ENCODE measurements at places on chromosomes 3 and 15. TPM values are rescaled to one million over a fixed set of nuclear protein-coding genes. Genes with fewer than 3 reads are reported as not detected.
A peak's percentile ranks its signal among the peaks of the same experiment; 100 is the strongest.

- no peak for DNase-seq
Measured at GRCh38 chr15:77578641-77579372, 53.9 kb downstream of the LINGO1 start.

Gene FSTL1
- 194 TPM for total RNA-seq

DNA sequence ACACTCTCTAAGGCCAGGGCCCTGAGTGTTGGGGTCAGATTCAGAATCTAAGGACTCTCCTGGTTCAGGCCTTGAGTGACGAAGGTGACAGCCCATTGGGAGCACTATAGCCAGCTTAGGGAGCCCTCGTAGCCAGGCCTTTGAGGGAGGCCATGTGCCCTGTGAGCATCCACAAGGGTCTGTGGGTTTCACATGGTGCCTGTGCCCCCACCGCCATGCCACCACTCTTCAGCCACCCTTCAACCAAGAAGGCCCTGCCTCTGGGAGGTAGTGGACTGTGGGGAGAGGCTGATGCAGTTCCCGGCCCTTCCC, 37.5 kb downstream of the TSPAN3 start:
- no peak for DNase-seq

DNA sequence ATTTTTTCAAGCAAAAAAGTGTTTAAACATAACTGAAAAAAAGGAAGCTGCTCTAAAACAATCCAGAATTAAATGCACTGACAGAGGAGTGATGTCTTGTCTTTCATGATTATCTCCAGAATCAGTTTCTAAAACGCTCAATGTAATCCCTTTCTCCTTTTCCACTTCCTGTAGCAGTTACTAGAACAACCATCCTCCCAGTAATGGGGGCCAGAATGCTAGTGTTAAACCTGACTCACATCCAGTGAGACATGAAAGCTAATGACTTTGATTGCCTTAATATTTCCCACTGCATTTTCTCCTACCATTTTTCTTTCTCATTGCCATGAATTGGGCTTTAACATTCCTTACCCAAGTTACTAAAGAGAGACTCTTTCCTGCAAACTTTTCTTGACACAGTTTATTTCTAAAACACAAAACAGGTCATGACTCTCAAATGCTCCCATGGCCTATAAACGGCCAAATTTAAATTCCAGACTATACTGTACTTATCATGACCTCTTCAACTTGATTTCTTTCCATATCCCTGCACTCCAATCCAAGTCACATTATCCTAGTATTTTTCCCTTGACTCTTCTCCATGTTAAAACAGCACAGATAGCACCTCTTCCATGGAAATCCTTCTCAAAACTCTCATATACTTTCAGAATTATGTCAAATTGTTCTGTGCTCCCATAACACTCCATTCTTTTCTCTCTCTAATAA, 341.4 kb downstream of the NAALADL2 start:
- DNase-seq, result peak; percentile 14

Gene GPR62
- total RNA-seq, result not detected

- DNase-seq, result no peak
Measured at GRCh38 chr3:144058713-144059112, 87.1 kb downstream of the DIPK2A start.

Gene CCDC13
- 0.77 TPM for total RNA-seq

DNA sequence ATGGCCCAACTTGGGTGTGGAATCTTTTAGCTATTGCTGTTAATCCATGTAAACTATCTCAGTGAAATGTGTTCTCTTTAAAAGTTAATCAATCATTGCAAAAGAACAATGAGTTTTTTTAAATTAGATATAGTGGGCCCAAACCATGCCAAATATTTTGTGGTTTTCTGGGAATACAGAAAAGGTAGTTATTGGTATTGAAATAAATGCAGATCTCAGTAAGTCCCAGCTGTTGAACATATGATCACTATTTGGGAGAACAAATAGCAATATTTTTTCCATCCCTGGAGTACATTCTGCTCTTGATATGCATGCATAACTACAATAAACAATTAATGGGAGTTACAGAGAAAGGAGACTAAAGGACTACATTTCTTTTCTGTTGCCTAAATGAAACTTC, 36.0 kb upstream of the LEKR1 start:
- peak; percentile 31 for DNase-seq

DNA sequence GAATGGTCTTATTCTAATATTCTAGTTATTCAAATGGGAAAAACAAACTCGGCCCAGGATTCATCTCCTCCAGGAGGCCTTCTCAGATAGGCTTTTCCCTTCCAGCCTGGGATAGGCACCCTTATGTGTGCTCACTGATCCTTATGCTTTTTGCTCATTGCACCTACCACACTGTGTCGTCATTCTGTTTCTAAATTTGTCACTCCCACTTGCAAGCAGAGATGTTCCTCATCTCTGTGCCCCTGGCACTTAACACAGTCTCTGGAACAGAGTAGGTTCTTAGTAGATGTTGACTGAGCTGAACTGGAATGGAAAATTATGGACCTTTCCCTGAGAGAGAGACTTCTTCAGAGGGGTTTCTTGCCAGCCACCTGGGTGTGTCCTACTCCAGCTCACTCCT, 18.7 kb upstream of the SPG11 start:
- DNase-seq, result no peak

Data from LHCN-M2 (cell line).